ENCODE measurements at places on chromosomes 5 and 9. TPM values are rescaled to one million over a fixed set of nuclear protein-coding genes. Genes with fewer than 3 reads are reported as not detected.

NDFIP1 gene
- total RNA-seq: 56.0 TPM

DNA sequence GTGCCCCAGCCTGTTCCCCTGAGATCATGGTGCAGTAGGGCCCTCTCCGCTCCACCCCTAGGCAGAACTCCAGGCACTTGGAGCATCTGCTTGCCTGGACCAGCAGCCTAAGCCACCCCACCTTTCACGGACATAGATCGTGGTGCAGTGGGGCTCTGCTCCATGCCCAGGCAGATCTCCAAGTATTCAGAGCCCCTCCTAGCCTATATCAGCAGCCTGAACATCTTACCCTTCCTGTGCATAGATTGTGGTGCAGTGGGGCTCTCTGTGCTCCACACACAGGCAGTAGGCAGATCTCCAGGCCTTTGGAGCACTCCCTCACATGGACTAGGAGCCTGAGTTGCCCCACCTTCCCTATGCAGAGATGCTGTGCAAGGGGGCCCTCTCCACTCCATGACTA, 103.0 kb downstream of the GLIS3 start:
- no peak for DNase-seq

DNA sequence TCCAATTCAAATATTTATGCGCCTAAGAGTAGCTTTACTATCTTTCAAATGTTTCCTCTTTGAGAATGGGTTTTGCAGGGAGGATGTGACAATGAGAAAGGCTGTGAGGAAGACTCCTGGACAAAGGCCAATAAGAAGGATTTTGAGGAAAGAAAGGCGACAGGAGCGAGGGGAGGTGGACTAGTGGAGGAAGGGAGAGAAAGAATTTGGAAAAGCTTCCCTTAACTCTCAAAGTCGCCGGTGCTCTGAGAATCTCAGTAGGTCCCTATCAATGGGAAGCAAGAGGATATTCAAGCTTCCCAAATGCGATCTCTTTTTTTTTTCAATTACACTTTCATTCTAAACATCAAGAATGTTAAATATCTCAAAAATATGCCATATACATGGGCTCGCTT, 2.8 kb upstream of the CDC20B start:
- DNase-seq: no peak

ADGRV1 gene
- total RNA-seq: 0.15 TPM

- no peak for DNase-seq
These were observed 2.6 kb upstream of the FOXB2 start for GRCh38 chr9:77016526-77017504.

- DNase-seq: no peak
These were observed 1.6 kb downstream of the ACSL6 start for GRCh38 chr5:132009706-132010405.

IRX2 gene
- not detected for total RNA-seq

Measured in glomerular endothelial cell (primary cell).